Activated CD4-positive, alpha-beta T cell treated with anti-CD3 and anti-CD28 coated beads for 4 hours (primary cell): ENCODE measurements at places on chromosomes 16 and 17.

DNA sequence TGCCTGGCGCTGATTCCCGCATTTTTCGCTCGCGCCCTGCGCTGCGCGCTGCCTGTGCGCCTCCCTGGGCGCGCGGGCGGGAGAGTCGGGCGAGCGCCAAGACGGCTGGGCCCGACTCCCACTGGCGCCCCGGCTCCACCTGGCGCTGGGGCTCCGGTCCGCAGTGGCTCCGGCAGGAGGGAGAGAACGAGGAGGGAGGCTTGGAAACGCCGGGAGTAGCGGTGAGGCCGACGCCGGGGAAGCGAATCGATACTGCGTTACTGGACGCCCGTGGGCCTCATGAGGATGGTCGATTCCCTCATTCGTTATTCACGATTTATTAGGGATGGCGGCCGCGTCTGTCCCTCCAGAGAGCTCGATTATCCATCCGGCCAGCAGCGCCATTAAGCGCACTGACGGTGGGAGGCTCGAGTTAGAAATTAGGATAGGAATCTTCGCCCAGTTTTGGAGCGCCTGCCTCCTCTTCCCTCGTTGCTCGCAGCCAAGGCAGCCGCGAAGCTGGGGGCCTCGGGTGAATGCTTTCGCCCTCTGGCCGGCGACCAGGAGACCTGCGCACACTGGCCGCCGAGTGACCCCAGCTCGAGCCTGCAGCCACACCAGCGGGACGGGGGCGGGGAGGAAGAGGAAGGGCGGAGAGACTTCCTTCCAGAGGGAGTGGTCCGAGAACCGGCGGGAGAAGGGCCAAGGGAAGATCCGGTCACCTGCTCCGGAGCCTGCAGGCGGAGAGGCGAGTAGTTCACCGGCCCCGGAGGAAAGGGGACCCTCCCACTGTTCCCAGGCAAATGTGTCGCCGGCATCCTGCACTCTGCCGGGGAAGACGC is 1.3 kb upstream of the PCGF2 start:
- DNase-seq, result no peak

GRCh38 chr16:73323880-73324279 is 276.0 kb upstream of the ZFHX3 start:
- no peak for DNase-seq

DNA sequence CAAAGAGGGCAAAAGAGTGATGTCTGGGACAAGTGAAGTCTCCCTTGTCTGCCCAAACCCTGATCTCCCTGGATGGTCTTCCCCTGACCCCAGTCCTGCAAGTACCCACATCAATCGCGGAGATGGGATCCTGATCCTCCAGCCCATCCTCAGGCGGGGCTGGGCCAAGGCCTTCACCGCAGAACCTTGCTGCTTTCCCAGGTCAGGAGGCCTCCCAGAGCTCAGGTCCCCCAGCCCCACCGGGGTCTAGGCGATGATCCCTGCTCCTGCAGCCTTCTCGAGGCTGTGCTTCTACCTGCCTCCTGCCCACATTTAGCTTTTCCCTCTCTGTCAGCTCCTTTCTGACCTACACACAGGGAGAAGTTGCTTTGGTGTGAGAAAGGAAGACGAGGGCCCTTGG is 6.3 kb downstream of the SLC12A4 start:
- no peak for DNase-seq

DNA sequence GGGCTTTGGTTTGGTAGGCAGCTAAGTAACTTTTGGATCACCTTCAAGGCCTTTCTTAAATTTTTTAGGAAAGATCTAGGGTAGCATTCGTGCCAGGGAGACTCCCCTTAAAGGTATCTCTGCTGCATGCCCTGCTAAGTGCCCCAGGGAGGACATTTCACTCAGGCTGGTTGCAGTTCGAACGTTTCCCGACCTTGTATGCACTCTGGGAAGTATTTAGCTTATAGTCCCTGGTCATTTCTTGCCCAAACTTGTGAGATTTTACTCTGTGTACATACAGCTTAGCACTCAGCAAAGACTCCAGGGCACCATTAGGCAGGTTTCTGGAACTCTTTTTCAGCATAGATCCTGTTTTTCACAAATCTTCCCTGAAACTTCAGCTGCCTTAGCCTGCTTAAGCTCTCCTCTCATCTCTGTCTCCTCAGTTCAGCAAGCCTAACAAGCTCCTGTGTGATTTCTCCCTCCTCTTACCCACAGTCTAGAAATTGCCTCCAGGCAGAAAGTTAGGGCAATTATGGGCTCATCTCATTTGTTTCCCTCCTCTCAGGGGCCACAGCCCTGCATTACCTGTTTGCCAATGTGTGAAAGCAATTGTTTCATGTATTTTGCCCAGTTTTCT is 84.6 kb downstream of the MRTFB start:
- DNase-seq, result no peak

GRCh38 chr17:48240562-48241130 is 133.1 kb downstream of the SNX11 start:
- no peak for DNase-seq

DNA sequence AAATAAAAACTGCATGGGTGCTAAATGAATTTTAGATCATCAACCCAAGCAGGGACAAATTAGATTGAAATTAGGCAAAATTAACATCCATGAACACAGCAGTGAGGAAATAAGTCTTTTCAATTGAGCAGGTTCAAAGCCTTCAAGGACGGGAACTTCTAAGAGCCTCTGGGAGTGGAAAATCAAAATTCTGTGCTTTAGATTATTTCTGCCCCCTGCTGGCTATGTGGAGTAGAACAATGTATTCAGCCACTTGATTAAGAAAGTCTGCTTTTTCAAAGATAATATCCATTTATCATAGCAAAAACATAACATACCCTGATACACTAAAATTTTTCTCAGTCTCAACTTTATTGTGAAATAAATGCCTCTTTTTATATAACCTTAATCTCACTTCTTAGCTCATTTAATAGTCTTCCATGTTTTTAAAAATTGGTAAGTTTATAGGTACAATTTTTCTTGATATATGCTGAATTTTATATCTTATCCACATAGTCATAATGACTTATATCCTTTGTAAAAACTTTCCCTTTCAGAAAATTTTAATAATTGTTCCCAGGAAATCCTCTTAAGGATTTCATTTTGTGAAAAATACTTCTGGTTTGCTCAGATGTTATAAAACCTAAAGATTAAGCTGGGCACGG is 28.1 kb upstream of the NOL11 start:
- peak; percentile 68 for DNase-seq

- no peak for DNase-seq
Observed at GRCh38 chr17:79968116-79968515, 67.6 kb downstream of the TBC1D16 start.

DNA sequence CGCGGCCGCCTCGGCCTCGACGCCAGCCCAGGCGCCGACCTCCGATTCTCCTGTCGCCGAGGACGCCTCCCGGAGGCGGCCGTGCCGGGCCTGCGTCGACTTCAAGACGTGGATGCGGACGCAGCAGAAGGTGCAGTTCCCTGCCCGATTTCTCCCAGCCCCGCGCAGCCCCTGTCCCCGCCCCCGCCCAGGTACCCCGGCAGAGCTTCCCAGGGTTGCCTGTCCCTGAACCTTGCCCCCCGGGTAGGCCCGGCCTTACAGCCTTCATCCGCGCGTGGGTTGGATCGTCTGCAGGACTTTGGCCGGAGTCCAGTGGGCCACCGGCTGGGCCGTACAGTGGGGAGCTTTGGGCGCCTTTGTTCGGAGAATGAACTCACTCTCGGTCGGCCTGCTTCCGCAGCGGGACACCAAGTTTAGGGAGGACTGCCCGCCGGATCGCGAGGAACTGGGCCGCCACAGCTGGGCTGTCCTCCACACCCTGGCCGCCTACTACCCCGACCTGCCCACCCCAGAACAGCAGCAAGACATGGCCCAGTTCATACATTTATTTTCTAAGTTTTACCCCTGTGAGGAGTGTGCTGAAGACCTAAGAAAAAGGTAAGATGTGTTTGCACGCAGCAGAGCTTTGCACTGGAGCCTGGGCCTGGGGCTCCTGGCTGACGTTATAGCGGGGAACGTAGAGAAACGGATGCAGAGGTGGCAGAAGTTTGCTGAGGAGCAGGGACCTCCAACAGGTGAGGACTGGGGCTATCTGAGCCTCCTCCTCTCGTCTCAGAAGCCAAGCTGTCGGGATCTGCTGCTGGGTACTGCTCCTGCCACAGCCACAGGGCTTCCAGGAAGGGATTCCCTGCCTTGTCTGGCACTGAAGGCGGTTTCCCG is 593 bp downstream of the GFER start:
- no peak for DNase-seq

DNA sequence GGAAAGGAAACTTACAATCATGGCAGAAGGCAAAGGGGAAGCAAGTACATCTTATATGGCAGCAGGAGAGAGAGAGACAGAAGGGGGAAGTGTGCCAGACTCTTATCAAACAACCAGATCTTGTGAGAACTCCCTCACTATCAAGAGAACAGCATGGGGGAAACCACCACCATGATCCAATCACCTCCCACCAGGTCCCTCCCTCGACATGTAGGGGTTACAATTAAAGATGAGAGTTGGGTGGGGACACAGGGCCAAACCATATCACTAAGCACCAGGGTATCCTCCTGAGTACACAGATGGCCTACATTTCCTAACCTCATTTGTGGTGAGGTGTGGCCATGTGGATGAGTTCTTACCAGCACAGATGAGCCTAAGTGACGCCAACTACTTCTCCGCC is 348.6 kb upstream of the ZFHX3 start:
- DNase-seq, result no peak

DNA sequence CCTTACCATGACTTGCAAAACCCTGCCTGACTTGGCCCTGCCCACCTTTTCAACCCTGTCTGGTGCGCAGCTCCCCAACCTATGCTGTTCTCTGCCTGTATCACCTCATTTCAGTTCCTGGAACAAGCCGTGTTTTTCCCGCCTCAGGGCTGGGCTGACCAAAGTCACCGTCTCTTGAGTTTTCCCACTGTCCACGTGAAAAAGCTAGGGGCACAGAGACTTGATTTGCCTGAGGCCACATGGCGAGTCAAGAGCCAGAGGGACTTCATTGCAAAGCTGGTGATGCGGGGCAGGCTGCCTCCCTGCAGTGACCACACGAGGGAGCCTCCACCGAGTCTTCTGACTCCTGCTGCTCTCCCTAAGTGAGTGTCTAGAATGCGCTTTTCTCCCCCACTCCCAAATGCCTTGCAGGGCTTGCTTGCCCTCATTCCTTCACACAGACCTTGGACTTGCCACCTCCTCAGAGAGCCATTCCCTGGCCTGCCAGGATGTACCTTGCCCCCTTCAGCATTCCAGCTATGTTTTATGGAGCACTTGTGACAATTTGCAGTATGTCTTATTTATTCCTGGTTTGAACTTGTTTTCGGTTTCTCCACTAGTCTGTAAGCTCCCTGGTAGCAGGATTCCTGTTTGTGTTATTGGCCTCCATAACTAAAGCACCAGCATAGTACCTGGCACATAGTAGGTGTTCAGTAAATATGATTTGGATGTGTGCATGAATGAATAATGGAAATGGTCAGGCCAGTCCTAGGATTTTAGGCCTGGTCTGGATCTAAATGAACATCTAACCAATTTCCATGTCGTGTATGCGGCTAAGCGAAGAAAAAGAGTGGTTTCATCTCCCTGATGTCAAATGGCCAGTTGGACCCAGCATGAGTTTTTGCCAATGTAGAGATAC is 252.3 kb downstream of the SNX29 start:
- no peak for DNase-seq

GRCh38 chr17:64081802-64082799 is 47.8 kb downstream of the ERN1 start:
- peak; percentile 44 for DNase-seq

- DNase-seq, result no peak
Observed at GRCh38 chr16:57619606-57620334, 8.7 kb upstream of the ADGRG1 start.
